Spleen (tissue), 13 donors: ENCODE measurements at places on chromosomes 1 and 21. TPM values are rescaled to one million over a fixed set of nuclear protein-coding genes. Genes with fewer than 3 reads are reported as not detected.

The ANGPTL7 gene
- total RNA-seq: not detected

The AVPR1B gene
- total RNA-seq: not detected

The FCRL3 gene
- 70.0 TPM for total RNA-seq

The FGGY gene
- 10.8 TPM for total RNA-seq

The SLAMF8 gene
- 14.3 TPM for total RNA-seq

The KPNA6 gene
- total RNA-seq: 50.2 TPM

The SLC25A33 gene
- 3.3 TPM for total RNA-seq

The DNASE2B gene
- 0.94 TPM for total RNA-seq

The SELENBP1 gene
- 90.3 TPM for total RNA-seq

The OR2T11 gene
- total RNA-seq: 0.25 TPM

The TMEM79 gene
- total RNA-seq: 4.5 TPM

The VWA1 gene
- total RNA-seq: 3.9 TPM

The EBNA1BP2 gene
- total RNA-seq: 37.1 TPM

GRCh38 chr1:242523719-242524570 lies 552 bp downstream of the PLD5 start:
- H3K36me3 ChIP-seq: no peaks in the 10 kb centered on the region
- peak; percentile 78 for DNase-seq
- peaks cover 8% of the 10 kb centered on the region for H3K4me1 ChIP-seq
- H3K27ac ChIP-seq: no peak overlapping the region
- peak overlapping the region; percentile 43 for H3K4me3 ChIP-seq

GRCh38 chr1:188371295-188371806 lies 1542.6 kb downstream of the PLA2G4A start:
- H3K36me3 ChIP-seq: no peaks in the 10 kb centered on the region
- H3K27me3 ChIP-seq: no peaks in the 10 kb centered on the region
- no peak for DNase-seq
- no peaks in the 10 kb centered on the region for H3K4me1 ChIP-seq
- no peak overlapping the region for H3K27ac ChIP-seq

- H3K27ac ChIP-seq: no peak overlapping the region
- no peaks in the 10 kb centered on the region for H3K36me3 ChIP-seq
- DNase-seq: no peak
- no peaks in the 10 kb centered on the region for H3K27me3 ChIP-seq
- no peaks in the 10 kb centered on the region for H3K4me1 ChIP-seq
These were observed 266.2 kb upstream of the POU3F1 start for GRCh38 chr1:38312753-38313152.

GRCh38 chr21:15744926-15745325 lies 15.1 kb downstream of the USP25 start:
- no peak overlapping the region for H3K4me3 ChIP-seq
- H3K4me1 ChIP-seq: peaks cover 7% of the 10 kb centered on the region
- H3K36me3 ChIP-seq: no peaks in the 10 kb centered on the region
- no peak overlapping the region for H3K27ac ChIP-seq
- DNase-seq: no peak
- H3K27me3 ChIP-seq: no peaks in the 10 kb centered on the region

GRCh38 chr1:51957618-51958017 lies 32.9 kb downstream of the RAB3B start:
- H3K27me3 ChIP-seq: no peaks in the 10 kb centered on the region
- no peaks in the 10 kb centered on the region for H3K4me1 ChIP-seq
- no peak overlapping the region for H3K27ac ChIP-seq
- no peak for DNase-seq

GRCh38 chr1:101920577-101920976 lies 76.1 kb downstream of the OLFM3 start:
- no peaks in the 10 kb centered on the region for H3K27me3 ChIP-seq
- no peaks in the 10 kb centered on the region for H3K4me1 ChIP-seq
- no peak overlapping the region for H3K27ac ChIP-seq
- H3K36me3 ChIP-seq: no peaks in the 10 kb centered on the region
- no peak overlapping the region for H3K4me3 ChIP-seq
- DNase-seq: no peak

DNA sequence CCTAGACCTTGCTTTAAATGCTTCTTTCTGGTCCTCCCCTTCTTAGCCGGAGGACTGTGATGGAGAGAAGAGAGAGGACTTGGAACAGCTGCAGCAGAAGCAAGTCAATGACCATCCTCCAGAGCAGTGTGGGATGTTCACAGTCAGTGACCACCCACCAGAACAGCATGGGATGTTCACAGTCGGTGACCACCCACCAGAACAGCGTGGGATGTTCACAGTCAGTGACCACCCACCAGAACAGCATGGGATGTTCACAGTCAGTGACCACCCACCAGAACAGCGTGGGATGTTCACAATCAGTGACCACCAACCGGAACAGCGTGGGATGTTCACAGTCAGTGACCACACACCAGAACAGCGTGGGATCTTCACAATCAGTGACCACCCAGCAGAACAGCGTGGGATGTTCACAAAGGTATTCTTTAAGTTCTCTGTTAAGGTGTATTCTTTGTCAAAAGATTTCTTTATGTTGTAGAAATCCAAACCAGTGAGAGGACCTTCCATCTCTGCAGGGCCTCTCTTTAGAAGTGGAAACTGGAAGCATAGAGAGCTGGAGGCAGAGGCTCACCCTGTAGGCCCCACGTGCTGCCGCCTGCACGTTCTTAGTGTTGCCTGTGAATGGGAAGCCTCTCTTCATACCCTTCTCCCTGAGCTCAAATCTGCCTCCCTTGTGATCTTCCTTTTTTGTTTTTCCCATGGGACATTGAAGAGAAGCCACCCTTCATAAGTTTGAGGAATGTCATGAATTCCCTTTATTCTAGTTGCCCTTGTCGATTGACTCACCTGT lies 10.6 kb downstream of the PCNT start:
- no peak for DNase-seq
- H3K27me3 ChIP-seq: no peaks in the 10 kb centered on the region
- H3K4me3 ChIP-seq: no peak overlapping the region
- H3K27ac ChIP-seq: no peak overlapping the region

DNA sequence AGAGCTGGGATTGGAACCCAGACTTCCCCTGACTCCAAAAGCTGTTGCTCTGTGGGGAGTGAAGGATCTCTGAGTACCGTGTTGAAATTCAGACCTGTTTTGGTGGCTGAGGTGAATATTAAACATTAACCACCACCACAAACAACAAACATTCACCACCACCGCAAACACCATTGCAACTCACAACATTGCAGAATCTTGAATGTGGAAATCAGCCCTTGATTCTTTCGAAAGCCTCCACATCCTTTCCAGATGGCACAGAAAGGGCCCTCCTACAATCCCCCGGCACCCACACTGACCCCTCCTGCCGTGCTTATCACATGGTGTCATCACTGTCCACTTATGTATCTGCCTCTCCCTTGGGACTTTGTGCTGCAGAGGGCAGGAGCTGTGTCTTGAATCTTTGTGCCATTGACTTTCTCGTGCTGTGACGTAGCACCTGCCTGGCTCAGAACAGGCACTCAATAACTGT lies 1.4 kb downstream of the CDA start:
- H3K27me3 ChIP-seq: peaks cover 22% of the 10 kb centered on the region
- H3K4me1 ChIP-seq: peaks cover 5% of the 10 kb centered on the region
- peak overlapping the region; percentile 93 for H3K27ac ChIP-seq
- peak; percentile 75 for DNase-seq

- no peak overlapping the region for H3K4me3 ChIP-seq
- H3K36me3 ChIP-seq: no peaks in the 10 kb centered on the region
- no peaks in the 10 kb centered on the region for H3K27me3 ChIP-seq
- peak; percentile 62 for DNase-seq
These were observed 120.2 kb upstream of the SLC45A1 start for GRCh38 chr1:8197493-8198282.

DNA sequence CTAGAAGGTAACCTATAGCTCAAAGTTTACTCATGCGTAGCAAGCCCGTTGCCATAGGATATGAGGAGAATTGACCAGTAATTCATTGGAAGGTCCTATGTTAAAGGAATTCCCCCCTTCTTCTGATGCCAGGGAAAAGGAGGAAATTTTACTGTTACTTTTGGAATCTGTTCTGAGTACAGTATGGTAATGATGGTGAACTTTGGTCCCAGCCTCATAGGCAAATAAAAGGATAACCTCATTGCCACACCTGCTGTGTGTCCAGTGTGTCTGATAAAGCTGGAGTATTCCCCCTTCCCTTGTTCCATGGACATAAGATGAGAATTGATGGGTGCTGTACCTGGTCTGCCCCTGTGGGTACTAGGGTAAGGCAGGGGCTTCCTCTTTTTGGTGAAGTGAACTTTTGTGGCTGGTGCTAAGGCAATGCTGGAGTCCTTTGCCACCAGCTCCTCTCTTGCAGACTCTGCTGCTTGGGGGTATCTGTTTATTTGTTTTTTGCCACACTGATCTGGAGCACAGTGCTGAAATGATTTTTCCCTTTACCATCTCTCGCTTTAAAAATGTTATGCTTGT lies 22.2 kb downstream of the MPZ start:
- no peaks in the 10 kb centered on the region for H3K4me1 ChIP-seq
- no peak overlapping the region for H3K4me3 ChIP-seq
- no peak overlapping the region for H3K27ac ChIP-seq
- H3K27me3 ChIP-seq: no peaks in the 10 kb centered on the region

DNA sequence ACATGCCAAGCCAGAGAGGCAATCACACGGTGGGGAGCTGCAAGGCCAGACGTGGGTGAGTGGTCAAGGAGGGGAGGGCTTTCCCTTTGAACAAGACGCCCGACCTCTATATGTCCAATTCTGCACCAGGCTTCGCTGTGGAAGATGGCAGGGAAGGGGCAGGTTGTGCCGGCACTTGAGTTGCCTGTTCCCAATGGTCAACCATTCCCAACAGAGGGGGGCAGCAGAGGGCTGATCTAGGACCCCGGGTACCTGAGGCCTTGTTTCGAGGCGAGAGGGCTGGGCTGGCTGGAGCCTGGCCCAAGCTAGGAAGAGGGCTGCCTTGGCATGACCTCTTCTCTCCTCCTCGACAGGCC lies 64.9 kb downstream of the TMEM53 start:
- no peak overlapping the region for H3K27ac ChIP-seq
- DNase-seq: no peak
- H3K4me1 ChIP-seq: no peaks in the 10 kb centered on the region
- H3K4me3 ChIP-seq: no peak overlapping the region
- H3K27me3 ChIP-seq: peaks cover 3% of the 10 kb centered on the region

- no peak for DNase-seq
- no peaks in the 10 kb centered on the region for H3K36me3 ChIP-seq
- no peak overlapping the region for H3K4me3 ChIP-seq
- H3K4me1 ChIP-seq: no peaks in the 10 kb centered on the region
- no peaks in the 10 kb centered on the region for H3K27me3 ChIP-seq
These were observed 94.7 kb downstream of the NTMT2 start for GRCh38 chr1:170240409-170240808.

GRCh38 chr1:116020668-116021272 lies 44.5 kb downstream of the SLC22A15 start:
- no peak overlapping the region for H3K4me3 ChIP-seq
- no peaks in the 10 kb centered on the region for H3K36me3 ChIP-seq
- H3K27ac ChIP-seq: no peak overlapping the region
- DNase-seq: no peak
- no peaks in the 10 kb centered on the region for H3K27me3 ChIP-seq

- H3K4me3 ChIP-seq: no peak overlapping the region
- no peak for DNase-seq
- no peaks in the 10 kb centered on the region for H3K27me3 ChIP-seq
- H3K36me3 ChIP-seq: peaks cover 88% of the 10 kb centered on the region
These were observed 36.3 kb downstream of the DHCR24 start for GRCh38 chr1:54850737-54851136.

DNA sequence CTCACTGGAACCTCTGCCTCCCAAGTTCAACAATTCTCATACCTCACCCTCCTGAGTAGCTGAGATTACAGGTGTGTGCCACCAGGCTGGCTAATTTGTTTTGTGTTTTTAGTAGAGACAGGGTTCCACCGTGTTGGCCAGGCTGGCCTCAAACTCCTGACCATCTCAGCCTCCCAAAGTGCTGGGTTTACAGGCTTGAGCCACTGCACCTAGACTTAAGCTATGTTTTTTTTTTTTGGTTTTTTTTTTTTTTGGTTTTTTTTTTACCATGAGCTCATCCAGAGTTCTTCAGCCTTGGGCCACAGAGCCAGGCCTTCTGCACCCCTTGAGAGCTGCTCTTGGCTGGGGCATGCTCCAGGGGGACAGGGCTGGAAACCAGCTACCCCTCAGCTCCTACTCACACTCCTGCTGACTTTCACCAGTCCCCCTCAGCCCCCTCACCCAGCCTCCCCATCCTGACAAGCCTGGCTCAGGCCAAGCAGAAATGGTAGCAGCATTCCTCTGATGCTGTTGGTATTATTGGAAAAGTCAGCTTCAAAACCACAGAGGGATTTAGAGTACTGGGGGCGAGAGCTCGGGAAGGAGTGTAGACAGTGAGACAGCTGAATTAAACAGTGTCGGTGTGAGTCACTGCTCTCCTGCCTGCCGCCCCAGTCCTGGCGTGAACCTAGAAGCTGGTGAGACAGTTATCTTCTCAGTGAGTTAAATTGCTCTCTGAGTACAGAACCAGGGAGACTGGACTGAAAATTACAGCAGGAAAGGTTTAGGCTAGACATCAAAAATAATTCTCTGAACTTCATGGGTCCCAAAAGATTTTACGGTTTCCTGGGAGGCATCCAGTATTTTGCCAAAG lies 63.7 kb downstream of the NAV1 start:
- no peaks in the 10 kb centered on the region for H3K36me3 ChIP-seq
- H3K4me1 ChIP-seq: no peaks in the 10 kb centered on the region
- peak; percentile 28 for DNase-seq
- H3K4me3 ChIP-seq: no peak overlapping the region
- H3K27ac ChIP-seq: no peak overlapping the region

DNA sequence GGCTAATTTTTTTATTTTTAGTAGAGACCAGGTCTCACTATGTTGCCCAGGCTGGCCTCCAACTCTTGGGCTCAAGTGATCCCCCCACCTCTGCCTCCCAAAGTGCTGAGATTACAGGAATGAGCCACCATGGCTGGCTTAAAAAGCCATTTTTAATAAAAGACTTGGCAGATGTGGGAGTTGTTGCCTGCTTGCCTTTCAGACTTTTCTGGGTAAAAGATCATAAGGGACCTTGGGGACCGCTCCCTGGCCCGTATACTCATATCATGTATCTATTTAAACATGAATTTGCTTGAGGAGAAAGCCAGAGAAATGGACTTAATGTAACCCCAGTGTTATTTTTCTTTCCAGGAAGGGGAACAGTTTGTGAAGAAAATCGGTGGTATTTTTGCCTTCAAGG lies 23.4 kb upstream of the PODN start:
- H3K4me1 ChIP-seq: no peaks in the 10 kb centered on the region
- H3K4me3 ChIP-seq: no peak overlapping the region
- H3K27ac ChIP-seq: no peak overlapping the region
- no peak for DNase-seq
- H3K27me3 ChIP-seq: no peaks in the 10 kb centered on the region

DNA sequence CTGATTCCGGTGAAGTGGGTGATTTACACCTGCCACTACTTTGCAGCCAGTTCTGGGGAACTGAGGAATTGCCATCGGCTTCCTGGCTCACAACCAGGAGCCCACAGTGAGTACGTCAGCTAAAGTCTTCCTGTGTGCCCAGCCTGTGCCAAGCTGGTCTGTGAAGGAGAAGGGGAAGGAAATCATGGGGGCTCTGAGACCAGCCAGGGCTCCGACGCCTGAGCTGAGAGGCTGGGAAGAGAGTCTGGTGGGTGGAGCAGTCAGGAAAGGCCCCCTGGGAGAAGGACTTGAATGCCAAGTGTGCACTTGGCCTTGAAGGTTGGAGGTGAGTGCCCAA lies 1.2 kb downstream of the LURAP1 start:
- H3K4me1 ChIP-seq: peaks cover 45% of the 10 kb centered on the region
- H3K36me3 ChIP-seq: no peaks in the 10 kb centered on the region
- peak overlapping the region; percentile 64 for H3K27ac ChIP-seq
- peaks cover 6% of the 10 kb centered on the region for H3K27me3 ChIP-seq

GRCh38 chr1:10948463-10948775 lies 64.0 kb upstream of the TARDBP start:
- no peak for DNase-seq
- no peak overlapping the region for H3K4me3 ChIP-seq
- H3K4me1 ChIP-seq: peaks cover 10% of the 10 kb centered on the region
- H3K27me3 ChIP-seq: no peaks in the 10 kb centered on the region
